ENCODE measurements at places on chromosomes 4 and X.

- DNase-seq: no peak
These were observed 200.2 kb upstream of the FAM47A start for GRCh38 chrX:34332334-34332733.

GRCh38 chrX:101658661-101659491, 774 bp downstream of the ARMCX2 start:
- DNase-seq: peak; percentile 88

GRCh38 chr4:71472946-71473345, 134.1 kb downstream of the SLC4A4 start:
- DNase-seq: peak; percentile 67

GRCh38 chr4:127905029-127905428, 24.3 kb downstream of the PLK4 start:
- DNase-seq: no peak

DNA sequence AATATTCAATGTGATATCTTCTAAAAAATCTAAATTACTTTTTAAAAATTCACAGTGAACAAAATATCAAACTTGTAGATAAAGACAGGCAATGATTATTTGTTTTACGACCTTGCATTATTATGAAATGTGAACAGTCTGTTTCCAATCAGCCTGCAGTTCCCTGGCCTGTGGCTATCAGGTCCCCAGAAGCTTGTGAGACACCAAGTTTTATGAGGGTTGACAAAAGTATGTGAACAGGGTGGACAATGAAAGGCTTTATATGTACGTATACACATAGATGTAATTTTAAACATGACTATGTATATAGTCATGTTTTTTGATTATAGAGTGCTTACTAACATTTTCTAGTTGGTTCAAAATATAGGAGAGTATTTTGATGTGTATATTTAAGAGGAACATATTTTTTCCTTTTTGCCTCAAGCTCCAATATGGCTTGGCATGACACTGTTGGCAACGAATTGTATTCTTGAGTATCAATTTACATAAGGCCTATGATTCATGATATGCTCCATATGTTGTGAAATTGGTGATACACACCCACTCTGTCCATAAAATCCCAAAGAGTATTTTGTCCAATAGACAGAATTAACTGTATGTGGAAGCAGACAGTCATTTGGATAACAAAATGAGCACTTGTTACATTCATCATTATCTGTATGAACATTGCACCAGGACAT, 55.7 kb downstream of the BTC start:
- no peak for DNase-seq

GRCh38 chr4:189826657-189827056, 114.0 kb upstream of the FRG1 start:
- DNase-seq: no peak

- DNase-seq: no peak
These were observed 1235.3 kb downstream of the FSTL5 start for GRCh38 chr4:160928482-160928881.

DNA sequence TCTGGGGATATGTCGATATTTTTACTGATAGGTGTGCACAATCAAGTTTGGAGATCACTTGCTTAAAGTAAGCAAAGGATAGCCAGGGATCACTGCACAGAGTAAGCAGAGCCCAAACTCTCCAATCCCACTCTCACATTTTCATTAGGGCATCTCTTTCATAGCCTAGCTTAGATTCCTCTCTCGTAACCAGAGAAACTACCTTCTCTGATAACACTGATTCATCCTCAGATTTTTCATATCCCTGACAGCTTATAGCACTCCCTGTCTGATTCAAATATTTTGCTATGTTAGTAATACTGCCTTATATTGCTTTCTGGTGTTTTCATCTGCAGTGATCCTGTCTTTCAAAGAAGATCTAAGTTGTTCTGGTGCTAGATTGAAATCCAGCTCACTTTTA, 123.7 kb downstream of the CBLL2 start:
- no peak for DNase-seq

DNA sequence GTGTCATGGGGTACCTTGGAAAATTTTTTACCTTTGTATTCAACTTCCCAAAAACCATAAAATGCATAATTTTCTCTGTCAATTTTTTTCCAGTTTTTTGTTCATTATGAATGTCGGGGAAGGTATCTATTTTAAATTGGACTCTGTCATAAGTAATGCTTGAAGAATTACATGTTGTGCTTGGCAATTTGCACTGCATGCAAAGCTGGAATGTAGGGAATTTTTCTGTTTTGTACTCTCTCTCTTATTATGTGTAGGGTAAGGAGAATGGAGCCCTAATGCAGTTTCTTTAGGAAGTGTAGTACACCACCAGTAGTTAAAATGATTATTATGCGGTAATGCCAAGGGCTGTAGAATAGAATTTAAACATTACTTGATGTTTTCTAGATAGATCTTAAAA, 137.7 kb upstream of the LIMCH1 start:
- peak; percentile 43 for DNase-seq

- DNase-seq: peak; percentile 7
These were observed 116.2 kb upstream of the DCLK2 start for GRCh38 chr4:149961876-149962597.

GRCh38 chr4:86898562-86898961, 6.3 kb upstream of the C4orf36 start:
- no peak for DNase-seq

GRCh38 chr4:93659629-93660028, 168.9 kb upstream of the ATOH1 start:
- DNase-seq: no peak

DNA sequence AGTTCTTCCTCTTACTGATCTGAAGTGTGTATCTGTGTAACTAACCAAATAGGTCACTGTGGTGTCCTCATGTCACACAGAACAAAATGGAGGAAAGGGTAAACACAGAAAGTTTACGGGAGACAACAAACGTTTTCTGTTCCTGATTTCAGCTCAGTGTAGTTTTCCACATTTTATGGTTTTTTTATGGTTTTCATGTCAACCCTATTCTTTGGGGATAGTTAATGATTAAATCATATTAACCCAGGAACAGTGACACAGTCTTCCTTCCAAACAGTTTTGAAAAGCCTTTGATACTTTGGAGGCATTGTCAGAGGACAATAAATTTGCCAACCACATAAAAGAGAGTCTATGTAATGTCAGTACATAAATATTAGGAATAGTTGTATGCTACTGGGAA, 4.2 kb downstream of the LNX1 start:
- DNase-seq: no peak

GRCh38 chr4:88216395-88216794, 58.0 kb upstream of the ABCG2 start:
- no peak for DNase-seq

GRCh38 chrX:1355131-1356046, 18.8 kb downstream of the IL3RA start:
- DNase-seq: no peak

DNA sequence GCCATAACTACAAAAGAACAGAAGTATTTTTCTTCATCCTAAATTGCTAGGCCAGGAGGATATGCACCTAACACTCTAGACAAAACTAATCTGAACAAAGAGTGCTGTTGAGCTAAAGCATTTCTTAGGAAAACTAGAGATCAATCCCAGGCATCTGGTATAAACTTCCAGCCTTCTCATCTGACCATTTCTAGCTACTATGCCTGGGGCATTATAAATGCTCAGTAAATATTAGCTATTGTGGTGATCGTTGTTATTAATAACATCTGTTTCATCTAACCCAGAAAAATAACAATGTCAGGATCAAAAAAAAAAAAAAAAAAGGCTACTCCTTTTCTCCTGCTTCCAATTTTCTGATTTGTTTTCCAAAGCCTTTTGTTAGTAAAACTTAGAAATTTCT, 7.7 kb upstream of the SLC10A6 start:
- DNase-seq: no peak

GRCh38 chrX:40152173-40152711, 54.5 kb upstream of the BCOR start:
- DNase-seq: peak; percentile 43

DNA sequence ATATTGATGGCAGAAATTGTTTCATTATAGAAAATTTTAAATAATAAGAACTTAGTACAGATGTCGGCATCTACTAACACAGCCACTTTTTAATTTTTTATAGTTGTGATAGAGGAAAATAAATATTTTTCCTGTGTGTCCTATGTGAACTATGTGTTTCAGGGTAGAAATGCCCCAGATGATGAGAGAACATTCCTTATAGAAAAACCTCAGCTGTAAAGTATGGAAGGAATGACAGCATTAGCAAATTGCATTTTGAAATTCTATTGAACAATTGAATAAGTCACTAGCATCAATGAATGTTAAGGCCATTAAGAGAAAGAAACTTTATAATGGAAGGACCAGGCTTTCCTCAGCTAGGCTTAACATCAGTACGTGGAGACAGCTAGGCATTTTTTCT, 149.2 kb downstream of the CFAP299 start:
- no peak for DNase-seq

- DNase-seq: peak; percentile 29
These were observed 34.3 kb downstream of the KANTR start for GRCh38 chrX:53128097-53128749.

DNA sequence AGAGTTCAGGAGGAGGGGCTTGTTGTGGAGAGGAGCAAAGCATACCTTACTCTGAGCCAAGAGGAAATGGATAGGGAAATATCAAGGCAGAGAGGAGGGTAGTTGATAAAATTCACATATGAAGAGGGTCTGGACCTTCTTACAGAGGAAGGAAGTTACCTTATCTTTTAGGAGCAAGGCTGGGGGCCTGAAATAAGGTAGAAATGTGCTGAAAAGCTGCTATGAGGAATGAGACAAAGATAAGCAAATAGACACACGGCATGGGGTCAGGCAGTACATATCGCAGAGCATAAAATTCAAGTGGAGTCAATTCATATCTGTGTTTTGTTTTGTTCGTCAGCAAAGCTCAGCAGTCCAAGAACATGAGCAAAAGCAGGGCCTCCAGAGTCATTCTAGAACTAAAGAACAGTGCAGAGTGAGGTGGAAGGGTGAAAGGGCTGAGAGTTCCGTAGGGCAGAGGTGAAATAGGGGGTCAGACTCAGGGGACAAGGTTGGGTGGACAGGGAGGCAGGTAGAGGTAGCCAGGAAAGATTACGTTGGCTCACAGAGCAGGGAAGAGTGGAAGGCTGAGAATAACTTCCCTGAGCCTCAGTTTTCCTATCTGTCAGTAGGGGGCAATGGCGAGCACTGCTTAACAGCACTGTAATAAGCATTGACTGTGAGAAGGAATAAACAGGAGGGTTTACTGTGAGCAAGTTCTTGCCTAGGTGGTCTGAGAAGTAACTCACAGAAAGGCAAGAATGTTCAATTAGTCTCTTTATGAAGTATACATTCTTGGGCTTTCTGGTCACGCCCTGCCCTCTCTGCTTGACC, 9.2 kb downstream of the VSIG4 start:
- peak; percentile 5 for DNase-seq

DNA sequence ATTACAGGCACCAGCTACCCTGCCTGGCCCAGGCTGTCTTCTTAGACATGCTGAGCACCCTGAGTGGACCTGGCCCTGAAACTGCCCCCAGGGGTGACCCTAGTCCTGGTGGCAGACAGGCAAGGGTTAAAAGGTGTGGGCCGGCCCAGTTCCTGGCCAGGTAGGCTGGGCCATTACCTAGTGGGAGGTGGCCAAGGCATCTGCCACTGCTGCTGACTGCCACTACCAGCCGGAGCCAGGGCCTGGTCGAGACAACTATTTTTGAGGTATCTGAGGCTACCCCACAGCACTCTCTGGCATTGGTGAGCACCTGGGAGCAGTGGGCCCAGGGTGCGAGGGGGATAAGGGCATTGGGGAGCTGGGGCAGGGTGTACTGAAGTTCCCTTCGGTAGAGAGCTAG, at the start of gene CCDC120:
TSS of gene CCDC120 (plus strand) at position 206 of the 400 bp plus-strand sequence. CDS start 3,043 bp downstream, outside the sequence.
- no peak for DNase-seq

DNA sequence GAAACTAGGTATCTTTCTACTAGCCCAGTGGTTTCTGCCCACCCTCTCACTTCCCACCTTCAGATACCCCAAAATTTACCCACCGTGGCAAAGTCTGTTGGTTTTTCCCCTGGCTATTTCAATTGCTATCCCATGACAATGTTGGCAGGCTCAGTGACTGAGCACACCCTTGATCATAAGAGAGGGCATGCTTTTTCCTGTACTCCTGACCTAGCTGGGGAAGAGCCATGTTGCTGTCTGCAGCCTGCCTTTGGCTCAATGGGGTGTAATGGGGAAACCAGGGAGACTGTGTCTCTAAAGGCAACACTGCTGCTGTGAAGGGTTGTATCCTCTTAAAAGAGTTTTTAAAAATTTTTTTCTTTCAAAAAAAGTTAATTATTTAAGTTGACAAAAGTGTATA, 90.4 kb upstream of the CITED1 start:
- DNase-seq: no peak

GRCh38 chr4:23942471-23942870, 52.6 kb upstream of the PPARGC1A start:
- DNase-seq: no peak

DNA sequence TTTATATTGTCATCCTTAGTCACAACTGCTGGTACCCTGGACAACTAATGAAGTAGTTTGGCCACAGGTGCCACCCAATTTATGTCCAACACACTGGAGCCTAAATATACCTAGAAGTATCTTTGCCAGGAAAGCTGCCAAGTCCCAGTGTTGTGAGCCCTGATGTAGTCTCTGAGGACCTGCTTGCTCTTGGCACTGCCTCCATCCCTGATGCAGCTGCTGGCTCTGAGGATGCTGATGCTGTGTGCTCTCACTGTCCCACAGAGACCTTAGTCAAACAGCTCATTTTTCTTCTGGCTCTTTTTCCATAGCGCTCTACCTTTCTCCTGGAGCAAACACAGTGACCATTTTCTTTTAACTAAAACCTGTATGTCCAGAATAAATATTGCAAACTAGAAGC, 1535.4 kb upstream of the ADGRL3 start:
- no peak for DNase-seq

- DNase-seq: no peak
These were observed 23.5 kb upstream of the SPANXN4 start for GRCh38 chrX:143002206-143002605.

DNA sequence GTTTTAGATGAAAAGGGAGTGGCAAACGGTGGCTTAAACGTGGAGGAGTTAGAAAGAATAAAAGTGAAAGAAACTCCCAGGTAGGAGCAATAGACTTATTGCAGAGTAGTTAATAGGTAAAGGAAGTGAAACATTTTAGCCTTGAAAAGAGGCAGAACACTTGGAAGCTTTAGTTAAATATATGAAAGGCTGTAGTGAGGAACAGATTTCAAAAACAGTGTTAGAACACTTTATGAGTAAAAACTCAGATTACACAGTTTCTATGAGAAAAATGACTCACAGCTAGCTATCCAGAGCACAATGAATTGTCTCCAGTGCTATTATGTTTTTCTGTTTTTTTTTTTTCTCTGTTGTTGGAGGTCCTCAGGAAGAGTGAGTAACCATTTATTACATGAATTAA, 45.8 kb downstream of the TACR3 start:
- DNase-seq: no peak

All from GM03348 (cell line).